Activated CD4-positive, alpha-beta T cell treated with anti-CD3 and anti-CD28 coated beads, Interleukin-2, amount 50 U/mL, for 48 hours (primary cell): ENCODE measurements at places on chromosomes 1 and 21.

DNA sequence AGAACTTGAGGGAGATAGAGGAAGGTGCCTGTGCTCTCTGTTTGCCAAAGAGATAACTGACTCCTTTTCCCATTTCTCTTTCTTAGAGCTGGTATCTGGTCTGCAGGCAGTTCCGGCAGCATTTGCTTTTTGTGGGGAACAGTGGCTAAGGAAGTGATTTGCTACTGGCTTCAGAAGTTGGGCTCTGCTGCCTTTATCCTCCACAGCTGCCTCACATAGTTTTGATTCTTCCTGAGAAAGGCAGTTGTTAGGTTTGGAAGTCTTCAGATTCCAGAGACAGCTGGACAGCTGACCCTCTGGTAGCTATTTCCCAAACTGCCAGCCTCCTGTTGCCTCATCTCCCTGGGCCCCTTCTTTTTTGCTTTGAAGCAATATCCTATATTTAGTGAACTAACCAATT is 62.6 kb upstream of the MACF1 start:
- DNase-seq = no peak

GRCh38 chr1:165562571-165562970 is 18.8 kb downstream of the LRRC52 start:
- no peak for DNase-seq

GRCh38 chr1:1891349-1892078 is 627 bp upstream of the GNB1 start:
- DNase-seq = peak; percentile 68

GRCh38 chr1:53582211-53583020 is 123.2 kb downstream of the DMRTB1 start:
- no peak for DNase-seq

DNA sequence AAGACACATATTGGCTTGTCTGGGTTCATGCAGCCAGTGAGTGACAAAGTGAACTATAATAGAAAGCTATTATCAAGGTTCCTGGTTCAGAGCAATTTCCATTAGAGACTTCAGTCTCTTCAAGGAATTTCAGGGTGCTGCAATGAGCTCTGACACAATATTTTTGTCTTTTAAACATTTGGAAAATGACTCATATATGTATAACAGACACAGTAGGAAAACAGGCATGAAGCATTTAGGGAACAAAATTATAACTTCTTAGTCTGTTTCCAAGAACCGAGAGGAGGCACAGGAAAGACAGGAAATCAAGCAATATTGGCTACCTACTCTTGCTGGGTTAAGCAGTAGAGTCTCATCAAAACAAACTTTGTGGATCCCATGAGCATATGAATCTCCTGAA is 170.4 kb downstream of the PTPRC start:
- DNase-seq = no peak

- DNase-seq = peak; percentile 25
Measured at GRCh38 chr21:33109574-33110339, 39.8 kb downstream of the OLIG1 start.

- DNase-seq = peak; percentile 81
Measured at GRCh38 chr21:45550522-45551210, 8.4 kb upstream of the SLC19A1 start.

- no peak for DNase-seq
Measured at GRCh38 chr21:25369524-25370300, 237.6 kb downstream of the MRPL39 start.

- DNase-seq = no peak
Measured at GRCh38 chr1:162294015-162294414, 82.6 kb downstream of the SPATA46 start.

- peak; percentile 95 for DNase-seq
Measured at GRCh38 chr1:205591522-205592351, 40.1 kb downstream of the ELK4 start.

DNA sequence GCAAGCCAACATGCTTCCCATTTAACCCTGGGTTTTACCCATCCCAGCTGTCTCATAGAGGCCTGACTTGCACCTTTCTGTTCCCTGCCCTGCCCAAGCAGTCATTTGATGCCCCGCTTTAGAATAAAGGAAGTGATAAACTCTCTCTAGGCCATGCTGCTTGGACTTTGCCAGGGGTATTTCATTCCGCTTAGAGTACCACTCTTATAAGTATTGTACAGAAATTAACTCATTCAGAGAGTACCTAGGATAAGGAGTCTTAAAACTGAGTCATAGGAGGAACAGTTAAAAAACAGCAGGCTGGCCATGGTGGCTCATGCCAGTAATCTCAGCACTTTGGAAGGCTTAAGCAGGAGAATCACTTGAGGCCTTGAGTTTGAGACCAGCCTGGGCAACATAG is 21.0 kb upstream of the LYST start:
- DNase-seq = no peak

GRCh38 chr21:34882719-34883131 is 166.4 kb downstream of the RUNX1 start:
- no peak for DNase-seq

- DNase-seq = no peak
Measured at GRCh38 chr1:23483321-23484252, at the start of gene ASAP3. ASAP3 (minus strand) TSS chr1:23484179; CDS start chr1:23484133, 46 bp downstream.

GRCh38 chr1:169043823-169044222 is 62.7 kb upstream of the ATP1B1 start:
- DNase-seq = no peak

DNA sequence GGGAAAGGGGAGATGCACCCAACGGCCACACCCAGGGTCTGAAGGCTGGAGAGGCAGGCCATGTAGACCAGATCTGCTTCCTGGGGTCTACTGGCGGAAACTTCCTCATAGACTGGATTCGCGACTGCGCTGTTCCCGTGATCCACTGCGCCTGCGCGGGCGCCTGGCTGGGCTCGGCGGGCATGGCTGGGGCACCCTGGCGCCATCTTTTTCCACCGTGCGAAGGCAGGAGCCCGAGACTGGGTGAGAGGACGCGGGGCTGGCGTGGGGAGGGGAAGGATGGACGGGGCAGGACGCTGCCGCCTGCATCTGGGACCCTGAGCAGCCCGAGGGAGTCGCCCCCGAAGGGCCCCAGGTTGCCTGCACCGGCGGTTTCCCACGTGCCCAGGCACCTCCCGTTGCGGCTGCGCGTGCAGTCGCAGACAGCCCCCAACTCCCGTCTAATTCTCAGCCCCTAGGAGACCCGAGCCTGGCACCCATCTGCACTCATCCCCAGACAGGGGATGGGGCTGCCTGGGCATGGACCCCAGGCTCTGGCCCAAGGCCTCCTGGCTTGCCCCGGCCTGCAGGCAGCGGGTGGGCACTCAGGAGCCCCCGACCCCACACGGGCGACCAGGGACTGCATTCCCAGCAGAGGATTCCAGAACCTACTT is 12.4 kb upstream of the FAM3B start:
- DNase-seq = no peak

DNA sequence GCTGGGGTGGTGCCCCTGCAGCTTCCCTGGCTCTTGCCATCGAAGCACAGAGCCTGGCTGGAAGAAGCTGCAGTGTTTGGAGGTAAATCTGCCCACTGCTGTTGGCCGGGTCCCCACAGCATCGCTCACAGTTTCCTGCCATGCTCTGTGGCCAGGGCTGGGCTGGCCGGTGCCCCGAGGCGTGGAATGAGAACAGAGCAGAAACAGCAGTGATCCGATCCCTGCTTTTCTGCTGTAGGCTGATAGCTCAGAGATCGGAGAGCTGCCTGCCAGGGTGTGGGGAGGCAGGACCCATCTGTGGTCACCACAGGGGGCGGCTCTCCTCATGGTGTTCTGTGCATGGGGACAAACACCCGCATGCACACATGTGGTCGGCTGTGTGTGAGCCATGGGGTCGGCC is 11.5 kb downstream of the SLC45A1 start:
- no peak for DNase-seq

DNA sequence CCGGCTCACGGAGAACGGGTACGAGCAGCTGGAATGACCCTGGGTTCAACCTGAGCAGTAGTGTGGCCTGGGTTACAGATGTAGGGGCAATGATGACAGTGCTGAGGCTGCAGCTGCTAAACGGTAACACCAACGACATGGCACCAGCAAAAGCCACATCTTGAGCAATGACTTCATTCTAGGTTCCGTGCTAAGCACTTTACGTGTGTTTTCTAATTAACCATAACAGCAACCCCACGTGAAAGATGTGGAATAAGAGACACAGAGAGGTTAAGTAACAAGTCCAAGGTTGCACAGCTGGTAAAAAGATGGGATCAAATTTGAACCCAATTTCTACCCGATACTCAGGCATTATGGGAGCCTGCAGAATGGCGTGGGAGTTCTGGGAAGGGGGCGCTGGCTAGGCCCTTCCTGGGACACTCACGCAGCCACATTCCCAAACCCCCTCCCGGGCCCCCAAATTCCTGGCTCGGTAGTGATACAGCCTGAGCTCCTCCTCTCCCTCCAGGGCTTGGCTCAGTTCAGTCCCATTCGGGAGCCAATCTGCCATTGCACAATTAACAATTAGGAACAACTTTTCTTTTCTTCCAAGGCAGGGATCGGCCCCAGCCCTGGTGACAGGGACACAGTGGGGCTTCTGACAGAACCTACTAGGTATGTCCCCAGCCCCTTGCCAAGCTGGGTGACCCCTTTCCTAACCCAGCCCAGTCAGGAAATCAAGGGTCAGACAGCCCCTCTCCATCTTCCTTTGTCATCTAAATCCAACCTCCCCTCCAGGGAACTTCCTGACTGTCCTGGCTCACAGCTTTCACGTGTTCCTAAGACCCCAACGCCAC is 23.8 kb upstream of the ECE1 start:
- no peak for DNase-seq

GRCh38 chr1:89973471-89974127 is 21.3 kb upstream of the ZNF326 start:
- no peak for DNase-seq

DNA sequence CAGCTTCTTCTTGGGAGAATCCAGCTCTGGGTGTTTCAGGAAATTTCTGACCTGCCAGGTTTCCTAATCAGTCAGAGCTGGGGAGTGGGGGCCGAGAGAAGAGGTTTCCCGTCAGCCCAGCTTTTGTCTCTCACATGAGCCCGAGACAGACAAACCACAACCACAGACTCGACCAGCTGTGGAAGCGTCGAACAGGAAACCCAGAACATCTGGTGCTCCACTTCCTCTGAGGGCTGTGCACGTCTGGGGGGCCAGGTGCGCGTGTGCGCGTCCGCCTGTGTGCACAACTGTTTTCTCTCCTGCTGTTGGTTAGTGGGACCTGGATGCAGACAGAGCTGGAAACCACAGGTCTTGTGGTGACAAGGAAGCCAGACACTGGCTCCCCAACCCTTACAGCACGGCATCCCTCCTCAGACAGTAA is 113.0 kb upstream of the SLC25A33 start:
- DNase-seq = peak; percentile 77
